Hepatocyte (in vitro differentiated cells): ENCODE measurements at places on chromosomes 11 and 22.

- DNase-seq, result peak; percentile 21
Measured at GRCh38 chr11:40292721-40293508, 1166.5 kb downstream of the LRRC4C start.

DNA sequence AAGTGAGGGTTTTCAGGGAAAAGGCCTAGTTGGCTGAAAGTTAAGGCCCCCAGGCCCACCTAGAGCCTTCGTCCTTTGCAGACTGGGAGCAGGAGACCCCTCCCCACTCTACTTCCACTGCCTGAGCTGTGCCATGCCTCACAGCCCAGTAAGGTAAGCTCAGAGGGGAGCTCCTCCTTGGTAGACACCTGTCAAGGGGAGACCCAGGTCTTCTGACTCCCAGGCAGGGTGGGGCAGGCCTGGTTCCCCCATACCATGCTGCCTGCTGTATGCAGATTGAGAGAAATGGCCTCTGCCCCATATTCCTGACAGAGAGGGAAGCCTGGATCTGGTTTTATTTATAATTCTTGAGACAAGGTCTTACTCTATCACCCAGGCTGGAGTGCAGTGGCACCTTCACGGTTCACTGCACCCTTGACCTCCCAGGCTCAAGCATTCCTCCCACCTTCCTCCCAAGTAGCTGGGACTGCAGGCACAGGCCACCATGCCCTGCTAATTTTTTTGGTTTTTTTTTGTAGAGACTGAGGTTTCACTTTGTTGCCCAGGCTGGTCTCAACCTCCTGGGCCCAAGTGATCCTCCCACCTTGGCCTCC, 697 bp downstream of the RAB36 start:
- no peak for DNase-seq

GRCh38 chr11:131744847-131745246, 374.4 kb downstream of the NTM start:
- no peak for DNase-seq

- no peak for DNase-seq
Measured at GRCh38 chr11:66299186-66299585, 7.5 kb downstream of the TMEM151A start.

- no peak for DNase-seq
Measured at GRCh38 chr11:86987679-86988078, 32.5 kb upstream of the FZD4 start.

- DNase-seq, result no peak
Measured at GRCh38 chr11:110571081-110571720, 141.0 kb downstream of the ARHGAP20 start.

DNA sequence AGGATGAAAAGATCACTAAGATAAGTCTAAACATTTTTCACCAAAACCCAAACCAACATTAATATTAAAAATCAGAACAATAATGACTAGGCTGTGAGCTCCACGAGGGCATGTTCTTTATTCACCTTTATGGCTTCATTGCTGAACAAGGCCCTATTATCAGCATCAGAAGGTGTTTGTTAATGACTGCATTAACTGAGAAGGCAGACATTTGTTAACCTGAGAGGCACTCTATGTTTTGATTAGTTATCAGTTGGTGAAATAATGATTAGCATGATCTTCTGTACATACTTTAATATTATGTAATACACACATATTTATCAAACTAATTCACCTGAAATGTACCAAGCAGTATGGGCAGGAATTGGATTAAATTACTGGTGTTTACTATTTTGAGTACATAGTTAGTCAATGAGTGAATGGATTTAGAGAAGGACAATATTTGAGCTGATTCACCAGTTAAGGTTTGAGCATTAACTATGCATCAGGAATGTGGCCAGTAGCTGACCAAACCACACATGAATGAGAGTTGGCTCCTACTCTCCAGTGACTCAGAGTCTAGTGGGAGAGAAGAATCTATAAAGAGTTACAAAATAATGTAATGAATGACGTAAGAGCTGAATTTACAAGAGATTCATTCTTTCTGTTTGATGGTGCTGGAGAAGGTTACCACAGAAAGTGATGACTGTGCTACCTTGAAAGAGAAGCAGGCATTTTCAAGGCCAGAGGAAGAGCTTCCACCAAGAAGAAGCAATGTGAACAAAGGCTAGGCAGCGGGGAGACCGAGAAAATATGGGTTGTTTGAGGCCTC, 6.7 kb downstream of the IL18 start:
- DNase-seq, result peak; percentile 75

GRCh38 chr11:120894202-120894985, 129.5 kb upstream of the TBCEL start:
- DNase-seq, result no peak

DNA sequence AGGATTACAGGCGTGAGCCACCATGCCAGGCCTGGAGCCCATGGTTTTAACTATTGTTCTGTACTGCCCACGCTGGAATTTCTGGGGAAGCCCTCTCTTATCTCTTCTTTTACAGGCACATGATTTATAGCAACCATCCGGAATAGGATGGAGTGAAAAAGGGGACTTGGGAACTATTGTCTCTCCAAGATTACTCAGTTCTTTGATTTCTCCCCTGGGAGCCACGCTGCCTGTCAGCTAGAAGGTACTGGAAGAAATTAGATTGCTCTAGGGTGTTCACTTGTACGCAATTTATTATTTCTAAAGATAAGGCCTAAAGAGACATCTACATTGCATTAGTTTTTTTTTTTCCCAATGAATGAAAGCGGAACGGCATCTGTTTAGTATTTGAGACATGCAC, 65.6 kb upstream of the PTPRJ start:
- DNase-seq, result no peak

DNA sequence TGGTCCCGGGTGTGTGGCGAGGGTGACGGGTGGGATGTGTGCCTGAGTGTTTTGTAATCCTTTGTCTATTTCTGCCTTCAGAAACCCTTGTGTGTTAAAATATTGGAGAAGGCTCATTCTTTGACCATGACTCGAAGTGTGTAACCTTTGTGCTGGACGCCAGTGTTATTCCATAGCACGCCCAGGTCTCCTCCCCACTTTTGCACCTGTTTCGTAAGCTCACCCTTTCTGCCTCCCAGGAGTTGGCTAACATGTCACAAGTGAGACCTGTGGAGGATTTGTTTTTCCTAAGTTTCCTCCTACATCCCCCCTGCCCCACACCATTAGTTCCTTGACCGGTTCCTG, 382 bp downstream of the C11orf54 start:
- peak; percentile 76 for DNase-seq

- no peak for DNase-seq
Measured at GRCh38 chr11:90171359-90171758, 36.9 kb downstream of the NAALAD2 start.

- no peak for DNase-seq
Measured at GRCh38 chr11:19430754-19431398, 190.1 kb upstream of the E2F8 start.

DNA sequence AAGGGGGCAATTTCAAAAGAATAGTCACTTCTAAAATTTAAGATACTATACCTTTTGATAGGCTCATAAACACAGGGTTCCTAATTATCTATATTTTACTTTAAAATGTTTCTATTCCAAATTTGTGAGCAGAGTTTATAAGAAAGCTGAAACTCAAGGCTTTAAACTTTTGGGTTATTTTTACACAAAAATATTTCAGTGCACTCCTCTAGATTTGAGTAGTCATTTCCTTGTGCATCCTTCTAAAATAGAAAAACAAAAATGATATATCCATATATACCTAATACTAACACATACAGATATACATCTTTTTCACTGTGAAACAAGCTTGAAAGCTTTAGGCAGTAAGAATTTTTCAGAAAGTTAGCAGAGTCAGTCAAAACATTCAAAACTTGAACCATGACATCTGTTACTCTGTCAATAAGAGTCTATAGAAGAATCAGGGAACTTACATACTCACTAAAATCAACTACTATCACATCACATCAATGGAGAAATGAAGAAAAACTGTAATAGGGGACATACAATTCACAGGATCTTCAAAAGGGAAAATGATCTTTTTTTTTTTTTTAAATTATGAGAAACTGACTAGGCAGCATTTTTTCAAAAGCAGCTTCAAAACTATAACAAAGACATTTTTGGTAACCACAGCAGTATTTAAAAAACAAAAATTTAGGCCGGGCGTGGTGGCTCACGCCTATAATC, 5.1 kb downstream of the PHF21A start:
- DNase-seq, result no peak

DNA sequence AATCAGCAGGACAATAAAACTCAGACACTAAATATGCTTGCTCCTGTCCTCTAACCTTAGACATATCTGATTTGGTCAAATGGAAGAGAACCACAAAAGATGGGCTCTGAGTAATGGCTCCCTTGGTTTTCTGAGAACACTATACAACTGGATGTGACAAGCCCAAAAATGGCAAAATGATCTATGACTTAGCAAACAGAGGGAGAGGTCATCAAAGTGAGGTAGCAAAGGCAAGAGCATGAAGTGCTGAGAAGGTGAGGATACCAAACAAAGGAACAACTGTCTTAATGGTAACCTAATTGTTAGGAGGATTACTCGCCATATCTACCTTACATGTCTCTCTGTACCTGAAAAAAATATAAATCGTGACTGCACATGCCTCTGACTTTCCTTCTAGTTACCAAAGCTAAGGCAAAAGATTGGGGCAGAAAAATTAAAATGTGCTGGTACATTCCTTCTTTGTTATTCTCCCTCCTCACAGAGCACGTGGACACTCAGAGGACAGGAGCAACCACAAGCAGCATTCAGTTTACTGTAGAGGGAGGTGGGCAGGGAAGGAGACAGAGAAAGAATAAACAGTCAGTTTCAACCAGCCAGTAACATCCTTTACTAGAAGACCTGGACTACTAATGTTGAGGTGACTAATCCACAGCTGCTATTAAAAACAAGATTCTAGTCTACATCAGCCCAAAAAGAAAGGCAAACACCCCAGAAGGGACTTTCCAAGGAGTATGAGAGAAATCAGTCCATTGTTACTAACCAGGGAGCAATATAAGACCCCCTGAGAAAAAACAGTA, 88.8 kb downstream of the AMBRA1 start:
- DNase-seq, result no peak

GRCh38 chr22:50724616-50725015, 13.4 kb upstream of the ACR start:
- DNase-seq, result no peak

DNA sequence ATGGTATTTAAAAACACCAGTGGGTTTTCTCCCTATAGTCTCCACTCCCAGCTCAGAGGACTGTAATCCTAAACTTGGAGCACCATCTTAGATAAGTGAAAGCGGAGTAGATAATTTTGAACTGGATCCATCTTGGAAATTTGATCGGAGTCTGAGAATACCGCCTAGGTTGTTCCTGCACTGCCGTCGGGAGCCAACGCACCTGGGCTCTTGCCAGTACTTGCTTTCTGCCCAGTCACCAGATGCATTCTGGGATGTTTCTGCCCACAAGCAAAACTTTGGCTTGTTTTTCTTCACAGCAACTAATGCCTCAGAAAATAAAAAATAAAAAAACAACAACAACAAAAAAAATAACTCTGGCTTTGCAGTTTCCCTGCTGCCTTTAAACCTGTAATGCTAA, 113.0 kb upstream of the MTMR2 start:
- no peak for DNase-seq

DNA sequence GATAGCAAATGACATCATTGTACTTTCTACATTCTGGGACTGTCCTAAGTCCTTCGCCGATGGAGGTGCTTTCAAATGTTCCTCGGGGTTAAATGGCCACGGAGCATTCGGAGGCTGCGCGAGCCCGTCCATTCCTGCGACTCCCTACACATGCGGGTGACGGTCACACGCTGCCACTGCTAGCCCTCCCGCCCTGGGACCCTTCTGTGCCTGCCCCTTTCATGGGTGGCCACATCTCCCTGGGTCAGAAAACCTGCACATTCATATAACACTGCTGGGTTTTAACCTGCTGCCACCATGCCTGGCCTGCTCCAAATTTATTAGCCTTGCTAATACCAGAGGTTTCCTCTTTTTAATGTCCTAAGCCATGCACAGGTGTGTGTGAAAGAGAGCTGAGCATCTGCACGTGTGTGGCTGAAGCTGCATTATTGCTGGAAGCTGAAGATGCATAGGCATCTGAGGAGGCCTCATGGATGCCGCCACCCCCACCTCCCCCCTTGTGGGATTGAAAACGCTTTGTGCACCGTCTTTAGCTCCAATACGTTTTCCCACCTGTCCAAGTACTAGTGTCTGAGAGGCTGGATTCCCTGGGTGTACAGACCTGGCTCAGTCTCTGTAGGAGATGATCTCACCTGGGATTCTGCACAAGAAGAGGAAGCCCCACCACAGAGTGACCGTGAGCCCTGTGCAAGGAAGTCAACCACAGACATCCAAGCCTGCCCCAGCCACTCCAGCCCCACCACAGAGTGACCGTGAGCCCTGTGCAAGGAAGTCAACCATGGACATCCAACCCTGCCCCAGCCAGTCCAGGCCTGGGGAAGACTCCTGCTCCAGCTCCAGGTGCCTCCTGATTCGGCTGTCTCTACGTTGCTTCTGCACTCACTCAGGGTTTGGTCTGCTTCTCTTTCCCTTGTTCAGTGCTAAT, 626.4 kb downstream of the BRD1 start:
- no peak for DNase-seq

DNA sequence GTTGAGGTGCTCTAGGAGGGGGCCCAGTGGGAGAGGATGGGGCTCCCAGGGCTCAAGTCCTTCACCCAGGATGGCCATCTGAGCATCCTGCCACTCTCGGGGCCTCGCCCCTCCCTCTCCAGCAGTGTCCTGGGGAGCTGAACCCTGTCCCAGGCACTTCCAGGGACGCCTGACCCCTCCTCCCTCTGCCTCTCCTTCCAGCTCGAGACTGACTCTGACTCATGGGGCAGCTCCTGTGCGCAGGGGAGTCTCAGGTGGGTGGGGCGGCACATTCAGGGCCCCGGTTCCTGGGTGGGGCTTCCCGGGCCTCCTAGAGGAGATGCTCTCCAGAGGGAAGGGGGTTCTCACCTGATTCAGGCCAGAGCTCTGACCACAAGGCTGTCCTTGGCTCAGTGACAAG, 77.1 kb upstream of the IGLL5 start:
- peak; percentile 27 for DNase-seq

DNA sequence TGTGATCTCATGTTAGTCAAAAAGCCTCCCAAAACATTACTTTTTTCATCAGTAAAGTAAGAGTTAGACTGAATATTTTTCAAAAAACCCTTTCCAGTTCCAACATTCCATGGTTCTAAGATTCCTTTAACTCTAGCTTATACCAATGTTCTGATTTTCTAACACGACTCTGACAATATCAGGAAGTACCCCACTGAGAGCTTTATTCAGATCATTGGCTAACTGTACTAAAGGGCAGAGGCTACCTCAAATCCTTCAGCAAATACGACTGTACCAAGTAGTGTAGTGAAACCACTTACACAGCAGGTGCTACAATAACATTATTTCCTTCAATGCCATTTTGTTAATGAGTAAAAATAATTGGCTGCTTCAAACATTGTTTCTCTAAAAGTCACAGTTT, 213.4 kb upstream of the PITPNB start:
- DNase-seq, result no peak
